CD4-positive, alpha-beta T cell treated with Interleukin-15 for 4 hours (primary cell): ENCODE measurements at places on chromosomes 1 and 21.

- DNase-seq: peak; percentile 28
Measured at GRCh38 chr1:197180252-197180878, 33.9 kb upstream of the ASPM start.

GRCh38 chr1:190193508-190194115 is 284.1 kb downstream of the BRINP3 start:
- DNase-seq: no peak

- no peak for DNase-seq
Measured at GRCh38 chr1:184279911-184280458, 106.8 kb upstream of the C1orf21 start.

- no peak for DNase-seq
Measured at GRCh38 chr1:24975391-24975790, 45.3 kb upstream of the RUNX3 start.

GRCh38 chr1:223631473-223631872 is 34.0 kb downstream of the CAPN8 start:
- no peak for DNase-seq

DNA sequence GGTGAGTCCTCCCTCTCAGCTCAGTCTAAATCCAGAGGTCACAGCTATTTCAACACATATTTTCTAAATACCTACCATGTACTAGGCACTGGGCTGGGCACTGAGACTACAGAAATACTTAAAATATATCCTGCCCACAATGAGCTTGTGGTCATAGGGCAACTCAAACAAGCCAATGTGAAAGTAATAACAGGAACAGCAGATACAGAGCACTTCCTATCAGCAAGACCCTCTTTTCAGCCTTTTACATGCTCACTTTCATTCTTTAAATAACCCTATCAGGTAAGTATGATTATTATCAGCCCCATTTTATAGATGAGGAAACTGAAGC is 71.9 kb downstream of the CD34 start:
- no peak for DNase-seq

DNA sequence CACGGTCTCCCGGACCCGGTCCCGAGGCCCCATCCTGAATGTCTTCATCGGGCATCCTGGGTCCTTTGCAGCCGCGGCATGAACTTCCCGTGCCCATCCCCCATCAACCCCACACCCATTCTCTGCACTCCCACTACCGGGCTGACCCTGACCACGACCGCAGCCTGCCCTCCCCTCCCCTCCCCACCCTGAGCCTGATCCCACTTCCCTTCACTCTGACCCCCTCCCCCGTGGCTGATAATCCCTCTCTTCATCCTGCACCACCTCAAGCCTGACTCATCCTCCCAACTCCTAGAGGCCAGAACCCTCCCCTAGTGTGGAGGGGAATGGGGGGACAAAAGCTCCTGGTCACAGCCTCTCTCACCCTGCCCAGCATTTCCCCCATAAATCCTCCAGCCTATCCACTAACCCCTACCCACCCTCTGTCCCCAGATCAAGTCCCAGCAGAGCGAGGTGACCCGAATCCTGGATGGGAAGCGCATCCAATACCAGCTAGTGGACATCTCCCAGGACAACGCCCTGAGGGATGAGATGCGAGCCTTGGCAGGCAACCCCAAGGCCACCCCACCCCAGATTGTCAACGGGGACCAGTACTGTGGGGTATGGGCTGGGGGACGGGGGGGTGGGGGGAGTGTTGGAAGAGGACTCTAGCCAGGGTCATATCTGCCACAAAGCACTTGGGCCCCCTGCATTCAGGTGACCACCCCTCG is 602 bp downstream of the SH3BGRL3 start:
- DNase-seq: peak; percentile 25

GRCh38 chr1:162404550-162405160 is 7.3 kb downstream of the SH2D1B start:
- no peak for DNase-seq

DNA sequence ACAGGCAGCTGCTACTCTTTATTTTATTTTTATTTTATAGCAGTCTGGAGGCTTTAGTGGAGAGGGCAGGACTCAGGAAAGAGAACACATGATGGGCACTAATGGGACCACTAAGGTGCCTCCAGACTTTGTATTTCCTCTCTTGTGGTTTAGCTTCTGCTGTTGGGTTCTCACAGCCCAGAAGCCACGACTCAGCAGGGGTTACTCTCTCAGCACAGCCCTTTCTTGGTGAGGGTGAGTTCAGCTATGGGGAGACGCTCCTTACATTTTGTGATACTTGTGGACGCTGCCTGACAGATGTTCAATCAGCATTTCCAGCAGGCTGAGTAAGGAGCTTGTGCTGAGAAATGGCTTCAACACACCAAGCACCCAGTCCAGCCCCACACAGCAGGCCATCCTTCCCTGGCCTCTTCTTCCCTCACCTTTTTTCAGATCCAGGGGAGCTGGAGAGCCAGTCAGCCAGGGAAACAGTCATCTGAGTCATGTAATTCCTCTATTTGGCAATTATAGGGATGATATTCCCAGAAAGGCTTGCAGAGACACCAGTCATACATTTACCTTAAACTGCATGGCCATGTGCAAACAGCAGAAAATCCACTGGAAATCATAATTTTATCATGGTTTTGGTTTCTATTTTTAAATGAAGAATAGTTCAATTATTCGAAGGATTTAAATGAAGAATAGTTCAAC is 53.2 kb upstream of the RAB3GAP2 start:
- no peak for DNase-seq

- no peak for DNase-seq
Measured at GRCh38 chr1:44208226-44208625, 5.0 kb upstream of the DMAP1 start.

- no peak for DNase-seq
Measured at GRCh38 chr1:78834201-78834741, 172.3 kb downstream of the ADGRL4 start.

GRCh38 chr1:26833432-26834405 is 7.2 kb downstream of the ZDHHC18 start:
- peak; percentile 91 for DNase-seq

DNA sequence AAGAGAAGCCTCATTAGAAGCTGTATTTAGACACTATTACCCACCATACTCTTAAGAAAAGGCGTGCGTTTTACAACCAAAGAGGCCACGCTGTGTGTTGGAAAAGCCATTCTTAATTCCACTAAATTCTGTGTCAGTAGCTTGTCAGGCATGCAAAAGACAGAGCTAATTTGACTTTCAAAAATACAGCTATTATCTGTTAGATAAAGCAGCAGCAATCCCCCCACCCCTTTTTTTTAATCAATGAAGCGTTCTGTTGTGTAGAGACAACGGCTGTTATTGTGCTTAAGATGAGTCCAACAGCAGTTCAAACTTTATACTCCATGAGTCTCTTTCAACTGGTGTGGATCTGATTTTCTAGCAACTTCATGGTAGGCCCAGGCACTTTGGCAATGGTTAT is 43.5 kb downstream of the PLA2G4A start:
- no peak for DNase-seq

- no peak for DNase-seq
Measured at GRCh38 chr1:39115271-39116110, 89.0 kb upstream of the MACF1 start.

DNA sequence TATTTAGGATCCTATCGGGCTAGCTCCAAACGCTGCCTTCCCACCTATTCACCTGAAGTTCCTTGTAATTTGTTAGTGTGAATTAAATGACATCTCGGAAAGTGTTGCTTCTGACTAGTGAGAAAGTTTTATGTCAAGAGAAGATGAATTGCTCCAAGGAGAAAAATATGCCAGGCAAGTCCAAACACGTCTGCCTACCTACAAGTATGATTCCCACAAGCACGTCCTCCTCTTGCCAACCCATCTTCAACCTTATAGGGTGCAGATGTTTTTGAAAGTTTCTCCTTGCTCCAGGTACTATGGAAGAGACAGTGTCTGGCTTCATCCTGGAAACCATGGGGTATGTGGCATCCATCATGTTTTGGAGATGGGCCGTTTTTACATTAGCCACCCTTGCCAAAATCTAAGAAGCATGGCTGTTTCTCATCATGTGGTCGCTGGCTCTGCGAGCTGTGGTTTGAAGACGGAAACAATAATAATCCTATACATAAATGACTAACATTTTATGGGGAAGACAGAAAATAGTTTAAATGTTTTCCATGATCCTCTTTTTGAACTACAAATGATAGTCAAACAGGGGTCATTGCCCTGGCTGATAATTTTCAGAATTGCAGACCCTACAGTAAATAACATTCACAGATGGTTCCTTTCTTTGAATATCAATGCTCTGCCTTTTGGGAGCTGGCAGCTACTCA is 505.8 kb downstream of the SMYD3 start:
- no peak for DNase-seq

- no peak for DNase-seq
Measured at GRCh38 chr1:111843177-111843576, 87.5 kb downstream of the DDX20 start.
